Activated T-helper 9 cell treated with anti-CD3 and anti-CD28 coated beads, Interleukin-2, amount 50 U/mL, for 16 hours (primary cell): ENCODE measurements at places on chromosomes 16 and 17.

DNA sequence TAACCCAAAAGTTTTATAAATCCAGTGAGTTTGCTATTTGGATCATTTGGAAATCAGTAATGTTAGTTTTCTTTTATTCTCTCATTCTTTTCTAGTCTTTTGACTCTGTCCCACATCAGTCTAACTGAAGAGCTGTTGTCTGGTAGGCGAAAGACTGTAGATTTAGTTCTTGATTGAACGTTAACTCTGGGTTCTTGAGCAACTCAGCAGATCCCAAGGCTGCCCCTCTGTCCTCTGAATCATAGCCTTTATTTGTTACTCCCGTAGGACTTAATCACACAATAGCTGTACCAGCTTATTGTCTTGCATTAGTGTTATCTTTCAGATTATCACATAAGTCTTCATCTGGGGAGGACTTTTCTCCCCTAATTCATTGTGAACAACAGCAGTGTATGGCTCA, 119.3 kb upstream of the TOM1L1 start:
- no peak for DNase-seq

GRCh38 chr16:50945171-50945570, 203.3 kb downstream of the CYLD start:
- DNase-seq: no peak

GRCh38 chr16:89004209-89004831, 27.3 kb upstream of the CBFA2T3 start:
- DNase-seq: no peak

GRCh38 chr16:83441517-83441916, 366.3 kb upstream of the HSBP1 start:
- DNase-seq: no peak

DNA sequence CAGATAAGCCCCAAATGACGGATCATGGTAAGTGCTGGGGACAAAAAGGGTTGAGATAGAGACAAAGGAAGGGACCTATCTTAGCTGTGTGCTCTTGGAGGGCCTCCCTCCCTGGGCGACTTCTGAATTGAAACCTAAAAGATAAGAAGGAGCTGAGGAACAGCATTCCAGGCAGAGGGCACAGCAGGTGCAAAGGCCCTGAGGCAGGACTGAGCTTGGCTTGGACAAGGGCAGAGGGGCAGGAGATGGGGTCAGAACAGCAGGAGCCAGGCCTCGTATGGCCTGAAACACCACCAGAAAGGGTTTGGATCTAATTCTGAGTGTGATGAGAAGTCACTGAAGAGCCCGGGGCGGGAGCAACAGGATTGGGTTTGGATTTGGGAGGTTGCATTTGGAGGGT, 75.4 kb downstream of the RTN4RL1 start:
- DNase-seq: no peak
